ENCODE measurements at places on chromosomes 7 and 10. TPM values are rescaled to one million over a fixed set of nuclear protein-coding genes. Genes with fewer than 3 reads are reported as not detected.

- H3K36me3 ChIP-seq: no peaks in the 10 kb centered on the region
- H3K4me1 ChIP-seq: no peaks in the 10 kb centered on the region
- no peaks in the 10 kb centered on the region for H3K27me3 ChIP-seq
- no peak overlapping the region for H3K27ac ChIP-seq
Measured at GRCh38 chr7:12942609-12943008, 255.2 kb downstream of the ARL4A start.

DNA sequence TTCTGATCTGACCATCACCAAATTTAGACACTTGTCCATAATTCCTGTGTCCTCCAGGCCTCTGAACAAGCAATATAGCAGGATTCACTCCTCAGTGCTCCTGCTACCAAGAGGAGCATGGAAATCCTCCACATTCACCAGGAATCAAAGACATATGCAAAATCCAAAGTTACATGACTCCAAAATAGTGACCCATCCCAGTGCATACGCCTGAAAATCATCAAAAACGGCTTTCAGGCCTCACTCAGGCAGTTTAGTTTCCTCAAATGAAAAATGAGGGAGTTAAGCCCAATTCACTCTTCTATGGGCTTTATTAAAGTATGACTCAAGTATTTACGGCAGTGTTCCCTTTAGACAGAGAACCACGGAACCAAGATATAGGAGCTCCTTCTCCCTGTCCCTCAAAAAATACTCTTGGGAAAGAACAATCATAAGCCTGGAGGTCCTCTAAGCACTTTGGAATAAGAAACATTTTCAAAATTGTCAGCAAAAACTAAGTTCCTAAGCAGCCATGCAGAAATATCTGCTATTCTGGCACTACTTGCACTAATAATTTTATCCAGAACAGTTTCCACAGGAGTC, 240.7 kb downstream of the PARD3 start:
- no peak for DNase-seq
- no peaks in the 10 kb centered on the region for H3K36me3 ChIP-seq
- no peaks in the 10 kb centered on the region for H3K4me1 ChIP-seq
- no peak overlapping the region for H3K4me3 ChIP-seq
- no peak overlapping the region for H3K27ac ChIP-seq
- peaks cover 2% of the 10 kb centered on the region for H3K27me3 ChIP-seq

- peak; percentile 10 for DNase-seq
- no peak overlapping the region for H3K4me3 ChIP-seq
- H3K27me3 ChIP-seq: peaks cover 2% of the 10 kb centered on the region
- H3K27ac ChIP-seq: peak overlapping the region; percentile 12
- H3K36me3 ChIP-seq: no peaks in the 10 kb centered on the region
- H3K4me1 ChIP-seq: peaks cover 29% of the 10 kb centered on the region
Measured at GRCh38 chr10:124063750-124064603, 29.4 kb downstream of the CHST15 start.

IGF2BP3 gene
- 1.1 TPM for total RNA-seq

PNLIPRP3 gene
- total RNA-seq: not detected
